Mesendoderm (in vitro differentiated cells): ENCODE measurements at places on chromosomes 12 and 14.

DNA sequence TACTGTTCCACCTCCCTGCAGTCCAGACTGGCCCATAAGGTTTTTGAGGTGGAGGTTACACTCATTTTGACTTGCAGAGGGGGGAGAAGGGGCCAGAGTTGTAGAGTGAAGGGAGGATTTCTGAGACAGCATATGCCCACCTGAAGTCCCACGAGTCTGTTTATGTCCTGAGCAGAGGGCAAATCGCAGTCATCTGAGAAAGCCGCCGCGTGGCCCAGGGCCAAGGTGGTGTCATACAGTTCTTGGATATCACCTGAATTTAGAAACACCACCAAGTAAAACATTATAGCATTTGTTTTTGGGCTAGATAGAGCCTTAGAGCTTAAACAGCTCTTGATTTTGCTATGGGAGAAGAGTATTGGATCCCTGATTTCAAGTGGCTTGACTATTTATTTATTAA, 30.9 kb downstream of the TDG start:
- DNase-seq = no peak

- DNase-seq = no peak
Observed at GRCh38 chr14:87497301-87497700, 495.7 kb downstream of the GALC start.

DNA sequence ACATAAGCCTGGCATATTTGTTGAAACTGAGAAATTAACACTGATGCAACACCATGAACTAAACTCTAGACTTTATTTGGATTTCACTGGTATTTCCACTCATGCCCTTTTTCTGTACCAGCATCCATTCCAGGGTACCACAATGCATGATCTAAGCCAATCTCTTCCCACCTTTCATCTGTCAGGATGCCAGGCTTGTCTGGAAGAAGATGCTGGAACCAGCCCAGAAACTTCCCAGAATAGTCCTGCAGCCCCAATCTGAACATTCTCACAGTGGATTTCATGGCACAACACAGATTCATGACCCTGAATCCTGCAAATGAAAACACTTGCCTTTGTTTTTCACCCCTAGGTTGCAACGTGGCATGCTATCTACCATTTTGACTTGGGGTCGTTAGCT, 189.3 kb upstream of the LHX5 start:
- no peak for DNase-seq

- DNase-seq = peak; percentile 12
Observed at GRCh38 chr12:102106905-102107304, 13.0 kb downstream of the NUP37 start.

- no peak for DNase-seq
Observed at GRCh38 chr12:98780261-98780660, 135.2 kb downstream of the APAF1 start.

- DNase-seq = no peak
Observed at GRCh38 chr12:71756054-71756690, 1.5 kb downstream of the RAB21 start.

DNA sequence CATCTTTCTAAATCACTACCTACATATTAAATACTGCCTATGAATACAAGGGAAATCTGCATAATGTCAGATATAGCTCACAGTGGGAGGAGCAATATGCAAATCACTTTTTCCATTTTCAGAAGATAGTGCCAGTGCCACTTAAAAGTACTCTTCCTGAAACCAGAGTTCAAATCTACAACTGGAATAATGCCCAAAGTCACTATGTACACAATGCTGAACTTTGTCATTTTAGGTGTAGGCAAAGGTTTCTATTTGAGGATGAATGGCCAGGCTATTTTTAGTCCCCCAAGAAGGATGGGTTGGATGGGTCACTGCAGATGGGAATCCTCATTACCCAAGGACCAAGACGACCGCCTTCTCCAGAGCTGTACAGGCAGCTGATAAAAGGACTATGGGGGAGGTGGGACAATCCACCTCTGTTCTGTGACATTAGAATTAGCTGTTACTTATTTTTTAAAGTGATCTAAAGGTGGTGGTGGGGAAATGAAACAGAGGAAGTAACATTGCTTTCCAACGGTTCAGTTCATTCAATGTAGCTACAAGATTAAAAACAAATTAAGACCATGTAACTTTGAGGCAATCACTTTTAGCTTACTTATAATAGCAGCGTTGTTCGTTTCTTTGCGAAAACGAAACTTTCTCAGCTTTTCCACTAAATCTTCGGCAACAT, 5.6 kb downstream of the GMFB start:
- no peak for DNase-seq

GRCh38 chr14:55458800-55459515, 18.5 kb upstream of the TBPL2 start:
- no peak for DNase-seq

DNA sequence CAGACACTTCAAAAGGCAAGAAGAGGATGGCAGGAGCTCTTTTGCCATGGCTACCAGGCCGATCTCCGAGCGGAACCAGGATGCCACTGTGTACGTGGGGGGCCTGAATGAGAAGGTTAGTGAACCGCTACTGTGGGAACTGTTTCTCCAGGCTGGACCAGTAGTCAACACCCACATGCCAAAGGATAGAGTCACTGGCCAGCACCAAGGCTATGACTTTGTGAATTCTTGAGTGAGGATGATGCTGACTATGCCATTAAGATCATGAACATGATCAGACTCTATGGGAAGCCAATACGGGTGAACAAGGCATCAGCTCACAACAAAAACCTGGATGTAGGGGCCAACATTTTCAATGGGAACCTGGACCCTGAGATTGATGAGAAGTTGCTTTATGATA, 9.8 kb downstream of the GARIN2 start:
- no peak for DNase-seq

- DNase-seq = no peak
Observed at GRCh38 chr14:51208982-51209381, 31.1 kb upstream of the TMX1 start.

GRCh38 chr12:5556033-5556614, 124.2 kb downstream of the NTF3 start:
- DNase-seq = peak; percentile 35

GRCh38 chr14:99395909-99396530, 84.6 kb downstream of the SETD3 start:
- DNase-seq = no peak

GRCh38 chr12:107306141-107306659, 212.9 kb upstream of the CRY1 start:
- DNase-seq = no peak

- DNase-seq = no peak
Observed at GRCh38 chr14:104588066-104588857, 8.7 kb downstream of the C14orf180 start.

- no peak for DNase-seq
Observed at GRCh38 chr12:110750784-110751461, 8.2 kb upstream of the PPP1CC start.

DNA sequence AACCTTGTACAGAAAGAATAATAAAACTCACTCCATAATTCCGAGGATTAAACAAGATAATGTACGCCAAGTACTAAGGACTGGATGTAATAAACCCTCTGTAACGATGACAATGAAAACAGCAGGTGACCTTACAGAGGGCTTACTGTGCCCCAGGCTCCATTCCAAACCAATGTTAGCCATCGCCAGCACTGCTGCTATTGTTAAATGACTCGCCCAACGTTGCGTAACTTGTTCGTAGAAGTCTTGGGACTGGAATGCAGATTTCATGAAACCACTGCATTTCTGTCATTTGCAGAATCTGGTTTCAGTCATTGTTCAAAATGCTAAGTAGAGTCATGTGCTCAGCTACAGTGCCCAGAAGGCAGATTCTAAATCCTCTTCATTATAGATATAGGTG, 728 bp upstream of the STON2 start:
- peak; percentile 86 for DNase-seq

DNA sequence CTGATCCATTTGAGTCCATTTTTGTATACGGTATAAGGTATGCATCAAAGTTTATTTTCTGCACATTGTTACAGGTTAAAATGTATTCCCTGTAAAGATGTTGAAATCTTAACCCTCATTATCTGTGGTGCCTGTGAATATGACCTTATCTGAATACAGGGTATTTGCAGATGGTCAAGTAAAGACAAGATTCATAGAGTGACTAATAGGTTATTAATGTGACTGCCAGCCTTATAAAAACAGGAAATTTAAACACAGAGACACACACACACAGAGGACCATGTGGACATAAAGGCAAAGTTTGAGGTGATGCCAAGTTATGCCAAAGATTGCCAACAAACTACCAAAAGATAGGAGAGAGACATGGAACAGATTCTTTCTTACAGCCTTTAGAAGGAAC, 347.2 kb upstream of the DCN start:
- no peak for DNase-seq

DNA sequence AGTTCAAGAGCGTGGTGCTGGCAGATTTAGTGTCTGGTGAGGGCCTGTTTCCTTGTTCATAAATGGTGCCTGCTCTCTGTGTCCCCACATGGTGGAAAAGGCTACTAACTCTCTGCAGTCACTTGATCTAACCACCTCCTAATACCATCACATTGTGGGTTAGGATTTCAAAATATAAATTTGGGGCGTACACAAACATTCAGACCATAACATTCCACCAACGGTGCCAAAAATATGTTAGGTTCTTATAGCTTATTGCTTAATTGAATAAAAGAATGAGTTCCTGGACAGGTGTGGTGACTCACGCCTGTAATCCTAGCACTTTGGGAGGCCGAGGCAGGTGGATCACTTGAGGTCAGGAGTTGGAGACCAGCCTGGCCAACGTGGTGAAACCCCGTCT, 3.4 kb upstream of the DYRK2 start:
- no peak for DNase-seq

DNA sequence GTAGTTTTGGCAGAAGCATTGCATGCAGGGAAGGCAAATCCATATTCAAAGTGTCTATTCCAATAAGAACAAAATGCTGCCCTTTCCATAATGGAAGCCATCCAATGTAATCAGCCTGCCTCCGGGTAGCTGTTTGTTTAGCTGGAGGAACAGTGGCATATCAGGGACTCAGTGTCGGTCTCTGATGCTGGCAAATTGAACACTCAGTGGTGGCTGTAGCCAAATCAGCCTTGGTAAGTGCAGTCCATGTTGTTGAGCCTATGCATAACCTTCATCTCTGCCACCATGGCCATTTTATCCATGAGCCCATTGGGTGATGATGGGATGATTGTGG, 147.8 kb upstream of the MAX start:
- no peak for DNase-seq

DNA sequence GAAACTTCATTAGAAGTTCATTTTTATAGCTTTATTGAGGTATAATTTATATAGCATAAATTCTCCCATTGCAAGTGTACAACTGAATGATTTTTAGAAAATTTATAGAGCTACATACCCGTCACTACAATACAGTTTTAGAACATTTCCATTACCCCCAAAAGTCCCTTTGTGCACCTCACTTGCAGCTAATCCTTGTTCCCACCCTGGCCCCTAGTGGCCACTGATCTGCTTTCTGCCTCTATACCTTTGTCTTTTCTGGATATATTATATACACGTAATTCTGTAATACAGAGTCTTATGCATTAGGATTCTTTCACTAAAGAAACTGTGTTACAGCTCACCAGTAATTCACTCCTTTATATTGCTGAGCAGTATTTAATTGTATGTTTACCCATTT, 145.1 kb upstream of the DIO2 start:
- DNase-seq = peak; percentile 20

DNA sequence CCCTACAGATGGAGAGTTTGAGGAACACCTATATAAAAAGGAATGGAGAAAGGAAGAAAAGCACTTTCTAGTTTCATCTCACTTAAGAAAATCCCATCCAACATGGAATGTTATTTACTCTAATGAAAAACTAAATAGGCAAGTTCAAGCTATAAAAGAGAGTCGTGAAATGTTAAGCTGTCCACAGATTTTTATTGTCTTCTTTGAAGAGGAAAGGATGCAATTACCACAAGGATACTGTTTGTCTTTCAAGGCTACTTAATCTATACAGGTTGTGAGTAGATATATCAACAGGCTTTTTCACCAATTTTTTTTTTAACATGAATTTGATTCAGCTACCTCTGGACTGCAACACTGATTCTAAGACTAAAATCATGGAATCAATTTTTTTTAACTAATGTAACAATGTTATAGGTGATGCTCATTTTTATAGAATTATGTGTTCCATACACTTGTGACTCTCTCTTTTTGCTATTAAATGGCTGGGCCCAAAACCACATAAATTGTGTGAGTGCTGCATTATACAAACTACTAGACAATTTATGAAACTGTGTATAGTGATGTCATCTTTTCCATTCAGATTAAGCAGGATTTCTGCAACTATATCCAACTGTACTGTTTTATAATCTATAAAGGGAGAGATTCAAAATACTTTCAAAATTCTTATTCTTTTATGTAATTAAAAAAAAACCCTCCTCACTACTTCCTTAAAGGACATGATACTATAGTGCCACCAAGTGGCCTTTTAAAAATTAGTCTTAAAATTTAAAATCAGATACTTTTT, 26.8 kb upstream of the BMAL2 start:
- DNase-seq = peak; percentile 27

DNA sequence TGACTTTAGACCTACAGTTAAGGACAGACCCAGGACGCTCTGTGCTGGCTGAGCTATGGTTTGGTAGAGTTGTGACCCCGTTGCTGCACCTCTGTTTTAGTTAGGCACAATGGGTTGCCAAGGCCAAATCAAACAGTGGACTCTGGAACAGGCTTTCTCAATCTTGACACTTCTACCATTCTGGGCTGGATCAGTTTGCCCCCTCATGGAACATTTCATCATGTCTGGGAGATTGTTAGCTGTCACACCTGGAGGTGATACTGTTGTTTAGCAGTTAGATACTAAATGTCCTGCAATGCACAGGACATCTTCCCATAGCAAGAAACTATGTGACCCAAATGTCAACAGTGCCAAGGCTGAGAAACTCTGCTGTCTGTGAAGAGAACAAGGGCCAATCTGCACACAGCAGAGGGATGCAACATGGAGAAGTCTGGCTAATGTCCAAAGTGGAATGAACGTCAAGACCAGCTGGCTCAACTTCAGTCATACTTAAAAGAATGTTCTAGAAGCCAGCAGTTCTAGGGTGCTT, 65.6 kb upstream of the DICER1 start:
- no peak for DNase-seq

GRCh38 chr14:56172074-56172473, 53.9 kb downstream of the PELI2 start:
- DNase-seq = no peak

- no peak for DNase-seq
Observed at GRCh38 chr12:19003141-19003540, 126.4 kb upstream of the PLEKHA5 start.
